Activated CD4-positive, alpha-beta T cell treated with anti-CD3 and anti-CD28 coated beads, Interleukin-2, amount 10 ng/mL, durations not matched to agents 24 days and 14 days (primary cell): ENCODE measurements at places on chromosomes 5 and 9. TPM values are rescaled to one million over a fixed set of nuclear protein-coding genes. Genes with fewer than 3 reads are reported as not detected.

The N4BP3 gene
- total RNA-seq: 3.2 and 3.3 TPM in 2 replicates

The GPRIN1 gene
- 3.7 TPM in 2 replicates for total RNA-seq

The BSPRY gene
- 10.5 and 10.6 TPM in 2 replicates for total RNA-seq

The CCDC192 gene
- not detected in 2 replicates for total RNA-seq

The CMYA5 gene
- 0.12 and 0.14 TPM in 2 replicates for total RNA-seq

The DND1 gene
- total RNA-seq: 2.8 and 3.8 TPM in 2 replicates

The SLC23A1 gene
- total RNA-seq: 1.8 and 2.1 TPM in 2 replicates

The GFPT2 gene
- 0.42 TPM in 1 of 2 replicates, not detected in the other for total RNA-seq

The C9orf153 gene
- total RNA-seq: 0.33 and 0.45 TPM in 2 replicates

The PRRX2 gene
- 3.4 and 3.8 TPM in 2 replicates for total RNA-seq

The AGXT2 gene
- not detected in 2 replicates for total RNA-seq

The CARD6 gene
- total RNA-seq: 1.7 and 1.8 TPM in 2 replicates

The LOX gene
- 0.05 TPM in 1 of 2 replicates, not detected in the other for total RNA-seq

The SH3TC2 gene
- total RNA-seq: not detected in 2 replicates

The ISL1 gene
- not detected in 2 replicates for total RNA-seq

The GFM2 gene
- total RNA-seq: 37.9 and 42.7 TPM in 2 replicates

The PGM5 gene
- not detected in 2 replicates for total RNA-seq

The SHB gene
- total RNA-seq: 1.6 and 2.1 TPM in 2 replicates

The ANXA2R gene
- 1.1 and 1.2 TPM in 2 replicates for total RNA-seq

The GRXCR2 gene
- not detected in 2 replicates for total RNA-seq

The SPATA31E1 gene
- not detected in 2 replicates for total RNA-seq

The IL4 gene
- total RNA-seq: 20.5 and 21.2 TPM in 2 replicates

The IFNE gene
- not detected in 2 replicates for total RNA-seq

The GFI1B gene
- not detected in 2 replicates for total RNA-seq

The GCNT1 gene
- 7.0 and 9.8 TPM in 2 replicates for total RNA-seq

The C5orf52 gene
- 0.42 TPM in 1 of 2 replicates, not detected in the other for total RNA-seq

The NEURL1B gene
- 0.05 and 0.31 TPM in 2 replicates for total RNA-seq

The RIMOC1 gene
- 29.6 and 31.7 TPM in 2 replicates for total RNA-seq

The RAB3C gene
- total RNA-seq: not detected in 2 replicates

The PCDHB9 gene
- not detected in 2 replicates for total RNA-seq

The ABO gene
- 0.36 and 0.58 TPM in 2 replicates for total RNA-seq

The LEAP2 gene
- total RNA-seq: 4.7 and 6.0 TPM in 2 replicates

The C9orf43 gene
- 0.51 and 0.52 TPM in 2 replicates for total RNA-seq

The C5 gene
- total RNA-seq: 1.3 and 1.5 TPM in 2 replicates

The KCNMB1 gene
- 0.07 TPM in 1 of 2 replicates, not detected in the other for total RNA-seq

The GNA14 gene
- not detected in 2 replicates for total RNA-seq

The DOCK8 gene
- 121 TPM in 2 replicates for total RNA-seq

The LCN15 gene
- not detected in 2 replicates for total RNA-seq

The CDKN2B-AS1 gene
- total RNA-seq: 0.42 and 0.78 TPM in 2 replicates

The TAS2R1 gene
- total RNA-seq: not detected in 2 replicates

The THBS4 gene
- total RNA-seq: 1.3 and 2.1 TPM in 2 replicates

The WDR38 gene
- not detected in 2 replicates for total RNA-seq

The TUT7 gene
- total RNA-seq: 38.9 and 39.7 TPM in 2 replicates

The PNPLA7 gene
- total RNA-seq: 1.2 and 1.7 TPM in 2 replicates

The PCDHGA12 gene
- total RNA-seq: 0.12 and 0.16 TPM in 2 replicates
